ENCODE measurements at places on chromosomes 2 and 18.

DNA sequence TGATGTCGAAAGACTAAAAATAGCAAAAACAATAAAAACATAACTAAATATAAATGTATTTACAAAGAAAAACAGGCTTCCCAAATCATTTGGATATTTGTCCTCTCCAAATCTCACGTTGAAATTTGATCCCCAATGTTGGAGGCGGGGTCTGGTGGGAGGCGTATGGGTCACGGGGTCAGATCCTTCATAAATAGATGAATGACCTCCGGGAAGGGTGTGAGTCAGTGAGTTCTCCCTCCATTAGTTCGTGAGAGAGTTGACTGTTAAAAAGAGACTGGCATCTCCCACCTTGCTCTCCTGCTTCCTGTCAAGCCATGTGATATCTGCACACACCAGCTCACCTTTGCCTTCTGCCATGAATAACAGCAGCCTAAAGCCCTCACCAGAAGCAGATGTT lies 703.0 kb downstream of the TMEM182 start:
- no peak for DNase-seq
- no peaks in the 10 kb centered on the region for H3K36me3 ChIP-seq
- H3K4me3 ChIP-seq, result no peak overlapping the region
- no peaks in the 10 kb centered on the region for H3K4me1 ChIP-seq
- H3K27ac ChIP-seq, result no peak overlapping the region

DNA sequence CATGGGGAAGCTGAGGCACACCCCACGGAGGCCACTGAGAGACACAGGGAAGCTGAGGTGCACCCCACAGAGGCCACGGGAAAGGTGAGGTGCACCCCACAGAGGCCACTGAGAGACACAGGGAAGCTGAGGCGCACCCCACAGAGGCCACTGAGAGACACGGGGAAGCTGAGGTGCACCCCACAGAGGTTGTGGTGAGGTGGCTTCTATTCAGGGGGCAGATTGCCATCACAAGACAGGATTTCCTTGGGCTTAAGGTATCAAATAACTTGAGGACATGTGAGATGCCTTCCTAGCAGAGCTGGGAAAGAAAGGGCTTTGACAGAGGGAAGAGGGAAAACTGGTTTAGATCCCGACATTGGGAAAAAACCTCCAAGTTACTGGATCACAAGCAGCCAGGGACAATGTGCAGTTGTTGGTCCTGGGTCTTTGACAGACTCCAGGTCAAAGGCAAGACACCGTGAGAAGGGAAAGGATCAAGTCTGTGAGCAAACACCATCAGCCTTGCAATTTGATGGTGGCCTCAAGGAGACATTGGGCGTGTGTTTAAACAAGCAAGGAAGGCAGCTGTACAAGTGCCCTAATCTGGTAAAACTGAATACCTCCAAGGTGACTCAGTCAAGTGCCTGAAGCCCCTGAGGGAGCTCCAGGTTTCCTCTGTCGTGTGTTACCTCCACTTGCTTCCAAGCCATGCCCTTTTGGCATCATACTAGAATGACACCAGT lies 133.2 kb upstream of the EPAS1 start:
- H3K36me3 ChIP-seq, result no peaks in the 10 kb centered on the region
- H3K27ac ChIP-seq, result no peak overlapping the region
- H3K4me1 ChIP-seq, result no peaks in the 10 kb centered on the region
- no peak overlapping the region for H3K4me3 ChIP-seq

- H3K36me3 ChIP-seq, result no peaks in the 10 kb centered on the region
- no peaks in the 10 kb centered on the region for H3K27me3 ChIP-seq
- H3K4me1 ChIP-seq, result peaks cover 8% of the 10 kb centered on the region
- DNase-seq, result no peak
Measured at GRCh38 chr2:233974530-233975071, 57.4 kb downstream of the TRPM8 start.

GRCh38 chr2:33210626-33211025 lies 263.9 kb downstream of the LTBP1 start:
- H3K27ac ChIP-seq, result no peak overlapping the region
- H3K36me3 ChIP-seq, result no peaks in the 10 kb centered on the region
- no peak overlapping the region for H3K4me3 ChIP-seq
- no peaks in the 10 kb centered on the region for H3K4me1 ChIP-seq

- H3K4me3 ChIP-seq, result peak overlapping the region; percentile 43
- H3K27me3 ChIP-seq, result peaks cover 9% of the 10 kb centered on the region
- H3K36me3 ChIP-seq, result no peaks in the 10 kb centered on the region
- no peak overlapping the region for H3K27ac ChIP-seq
- H3K4me1 ChIP-seq, result peaks cover 5% of the 10 kb centered on the region
- no peak for DNase-seq
Measured at GRCh38 chr2:100818606-100819369, 1.2 kb upstream of the NPAS2 start.

DNA sequence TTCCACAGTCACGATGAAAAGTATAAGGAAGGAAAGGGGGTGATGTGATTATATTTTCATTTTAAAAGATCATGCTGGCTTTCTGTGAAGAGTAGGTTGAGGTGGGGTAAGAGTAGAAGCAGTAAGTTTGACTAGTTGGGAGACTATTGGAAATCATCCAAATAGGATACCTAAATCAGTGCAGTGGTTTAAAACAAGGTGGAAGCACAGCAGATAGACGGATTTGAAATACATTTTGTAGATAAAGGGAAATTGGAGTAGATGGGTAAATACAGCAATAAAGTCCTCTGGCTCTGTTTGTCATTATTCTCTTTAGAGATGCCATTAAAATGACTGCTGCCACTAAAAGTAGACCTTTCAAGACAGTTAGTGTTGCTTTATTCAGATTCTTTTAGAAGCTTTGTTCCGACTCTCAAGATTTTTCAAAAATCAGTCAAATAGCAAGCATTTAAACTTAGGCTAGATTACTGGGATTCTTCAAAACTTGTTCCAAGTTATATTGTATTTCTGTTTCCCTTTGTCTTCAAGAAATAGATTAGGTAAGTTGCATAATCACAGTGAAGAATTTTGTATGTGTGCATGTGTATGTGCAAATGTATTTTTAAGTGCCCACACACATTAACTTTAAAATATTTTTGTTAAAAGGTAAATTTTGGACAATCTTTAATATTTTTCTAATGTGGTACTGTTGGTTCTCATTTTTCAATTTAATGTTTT lies 61.7 kb upstream of the DTNA start:
- H3K4me1 ChIP-seq, result no peaks in the 10 kb centered on the region
- no peaks in the 10 kb centered on the region for H3K36me3 ChIP-seq
- no peak overlapping the region for H3K4me3 ChIP-seq
- DNase-seq, result no peak

- H3K27ac ChIP-seq, result no peak overlapping the region
- no peaks in the 10 kb centered on the region for H3K4me1 ChIP-seq
- H3K4me3 ChIP-seq, result no peak overlapping the region
- DNase-seq, result no peak
Measured at GRCh38 chr2:103789381-103790095, 1027.7 kb downstream of the TMEM182 start.

GRCh38 chr2:181354626-181355025 lies 102.6 kb upstream of the ITGA4 start:
- no peak overlapping the region for H3K4me3 ChIP-seq
- no peaks in the 10 kb centered on the region for H3K4me1 ChIP-seq
- H3K27ac ChIP-seq, result no peak overlapping the region

GRCh38 chr2:106816974-106817373 lies 69.0 kb downstream of the ST6GAL2 start:
- no peaks in the 10 kb centered on the region for H3K4me1 ChIP-seq
- no peak for DNase-seq
- no peak overlapping the region for H3K4me3 ChIP-seq
- H3K27ac ChIP-seq, result no peak overlapping the region

DNA sequence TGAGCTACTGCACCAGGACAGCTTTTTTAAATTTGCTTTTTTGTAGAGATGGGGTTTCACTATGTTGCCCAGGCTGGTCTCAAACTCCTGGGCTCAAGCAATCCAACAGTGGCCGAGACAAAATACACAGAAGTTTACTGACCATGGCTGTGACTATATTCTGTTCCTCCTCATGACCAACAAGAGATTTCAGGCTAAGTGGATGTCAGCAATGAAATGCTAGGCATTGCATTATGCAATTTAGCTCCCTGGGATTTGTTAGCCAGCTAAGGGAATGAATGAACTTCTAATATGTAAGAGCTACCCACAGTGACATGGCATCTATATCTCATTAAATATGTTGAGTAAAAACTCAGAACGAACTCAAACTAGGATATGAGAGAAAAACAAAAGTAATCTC lies 81.9 kb upstream of the MBOAT2 start:
- H3K27me3 ChIP-seq, result no peaks in the 10 kb centered on the region
- no peaks in the 10 kb centered on the region for H3K4me1 ChIP-seq
- H3K27ac ChIP-seq, result no peak overlapping the region
- no peaks in the 10 kb centered on the region for H3K36me3 ChIP-seq
- no peak overlapping the region for H3K4me3 ChIP-seq

DNA sequence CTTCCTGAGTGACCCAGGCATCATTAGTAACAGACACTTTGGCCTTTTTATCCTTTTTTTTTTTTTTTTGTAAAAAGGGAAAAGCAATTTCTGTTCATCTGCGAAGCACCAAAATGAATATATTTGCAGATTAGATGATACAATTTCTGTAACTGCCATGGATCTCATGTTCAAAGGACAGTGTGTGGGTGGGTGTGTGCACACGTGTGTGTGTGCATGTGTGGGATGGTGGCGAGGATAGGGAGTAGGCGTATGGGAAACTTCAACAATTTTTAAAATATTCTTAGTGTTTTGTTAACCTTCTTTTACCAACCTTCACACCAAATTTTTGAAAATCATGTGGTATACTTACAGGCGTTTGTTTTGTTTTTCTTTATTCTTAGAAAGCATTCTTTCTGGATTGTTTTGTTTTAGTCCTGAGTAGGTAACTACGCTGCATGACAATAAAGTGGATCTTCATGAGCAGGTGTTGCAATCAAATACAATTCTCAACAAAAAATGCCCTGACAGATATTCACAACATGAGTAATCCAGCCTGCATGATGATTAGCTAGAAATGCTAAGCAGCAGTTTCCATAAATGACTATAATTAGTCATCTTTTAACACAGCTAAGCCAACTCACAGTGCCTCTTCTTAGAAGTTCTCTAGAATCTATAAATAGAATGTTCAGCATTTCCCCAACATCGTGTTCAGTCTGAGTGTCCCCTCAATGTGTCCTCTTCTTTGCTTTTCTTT lies 53.5 kb upstream of the RMDN2 start:
- H3K4me3 ChIP-seq, result no peak overlapping the region
- no peak overlapping the region for H3K27ac ChIP-seq
- no peaks in the 10 kb centered on the region for H3K36me3 ChIP-seq
- H3K27me3 ChIP-seq, result no peaks in the 10 kb centered on the region
- no peaks in the 10 kb centered on the region for H3K4me1 ChIP-seq

DNA sequence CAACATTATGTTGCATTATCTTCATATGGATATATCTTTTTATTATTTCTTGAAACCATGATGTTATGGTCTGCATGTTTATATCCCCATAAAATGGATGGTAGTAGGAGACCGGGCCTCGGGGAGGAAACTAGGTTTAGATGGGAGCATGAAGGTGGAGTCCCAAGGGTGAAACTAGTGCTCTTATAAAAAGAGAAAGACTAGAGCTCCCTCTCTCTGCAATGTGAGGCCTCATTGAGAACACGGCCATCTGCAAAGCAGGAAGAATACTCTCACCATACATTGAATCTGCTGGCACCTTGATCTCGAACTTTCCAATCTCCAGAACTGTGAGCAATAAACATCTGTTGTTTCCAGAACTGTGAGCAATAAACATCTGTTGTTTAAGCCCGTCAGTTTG lies 64.0 kb downstream of the NXPH2 start:
- H3K4me1 ChIP-seq, result no peaks in the 10 kb centered on the region
- H3K4me3 ChIP-seq, result no peak overlapping the region
- no peak for DNase-seq
- no peaks in the 10 kb centered on the region for H3K36me3 ChIP-seq

GRCh38 chr18:11177382-11177781 lies 28.0 kb upstream of the PIEZO2 start:
- no peak for DNase-seq
- H3K4me3 ChIP-seq, result no peak overlapping the region
- no peaks in the 10 kb centered on the region for H3K36me3 ChIP-seq
- no peaks in the 10 kb centered on the region for H3K27me3 ChIP-seq

DNA sequence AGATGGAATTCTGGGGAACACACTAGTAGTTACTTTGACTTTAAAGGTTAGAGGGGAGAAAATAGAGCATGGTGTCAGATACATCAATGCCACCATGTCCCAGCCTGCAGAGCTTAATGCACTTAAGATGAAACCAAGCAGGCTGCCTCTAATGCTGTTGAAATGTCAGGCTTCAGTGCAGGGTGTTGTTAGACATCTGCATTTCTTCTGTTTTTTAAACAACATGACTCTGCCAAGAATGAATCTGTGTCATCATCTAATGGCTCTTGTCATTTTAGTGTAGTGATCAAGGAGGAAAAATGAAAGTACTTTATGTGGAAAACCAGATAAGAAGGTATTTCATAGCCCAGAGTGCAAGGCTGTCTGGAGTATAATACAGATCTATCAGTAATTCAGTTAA lies 29.9 kb downstream of the LYPD1 start:
- H3K4me1 ChIP-seq, result no peaks in the 10 kb centered on the region
- H3K27me3 ChIP-seq, result no peaks in the 10 kb centered on the region
- H3K36me3 ChIP-seq, result no peaks in the 10 kb centered on the region
- DNase-seq, result no peak
- H3K27ac ChIP-seq, result no peak overlapping the region

- no peaks in the 10 kb centered on the region for H3K4me1 ChIP-seq
- no peaks in the 10 kb centered on the region for H3K36me3 ChIP-seq
- H3K27ac ChIP-seq, result no peak overlapping the region
- no peak overlapping the region for H3K4me3 ChIP-seq
Measured at GRCh38 chr18:71075147-71075546, 786.3 kb downstream of the SOCS6 start.

DNA sequence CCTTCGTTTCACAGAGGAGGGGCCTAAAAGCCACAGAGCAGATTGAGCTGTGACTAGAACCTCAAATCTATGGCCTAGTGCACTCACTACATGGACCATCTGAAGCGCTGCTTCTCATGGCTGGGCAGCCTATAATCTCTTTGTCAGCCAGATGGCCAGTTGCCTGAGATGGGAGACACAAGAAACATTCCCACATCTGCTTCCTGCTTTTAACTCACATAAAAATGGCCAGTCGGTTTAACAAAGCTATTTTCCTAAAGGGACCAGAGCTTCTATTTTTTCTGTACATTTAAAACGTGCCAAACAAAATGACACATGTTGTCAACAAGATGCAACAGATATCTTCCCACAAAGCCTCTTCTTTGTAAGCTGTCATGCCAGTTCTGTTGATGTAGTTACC lies 173.8 kb downstream of the GFPT1 start:
- H3K27me3 ChIP-seq, result no peaks in the 10 kb centered on the region
- no peaks in the 10 kb centered on the region for H3K4me1 ChIP-seq
- H3K27ac ChIP-seq, result no peak overlapping the region
- DNase-seq, result no peak
- H3K4me3 ChIP-seq, result no peak overlapping the region
- no peaks in the 10 kb centered on the region for H3K36me3 ChIP-seq

DNA sequence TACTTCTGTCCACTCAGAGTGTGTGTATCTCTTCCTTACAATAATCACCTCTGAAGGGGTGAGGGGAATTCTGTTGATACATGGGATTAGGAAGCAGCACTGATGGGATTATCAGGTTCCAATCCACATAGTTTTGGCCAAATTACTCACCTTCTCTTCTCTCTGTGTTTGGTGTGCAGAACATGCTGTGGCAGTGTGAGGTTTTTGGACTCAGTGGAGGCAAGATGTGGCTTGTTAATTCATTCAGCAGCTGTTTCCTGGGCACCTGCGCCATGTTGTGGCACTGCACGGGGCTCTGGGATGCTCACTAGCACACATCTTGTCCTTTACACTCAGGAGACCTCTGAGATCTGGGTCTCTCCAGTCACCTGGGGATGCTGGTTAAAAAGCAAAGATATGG lies 350.3 kb upstream of the HS6ST1 start:
- H3K27me3 ChIP-seq, result no peaks in the 10 kb centered on the region
- no peaks in the 10 kb centered on the region for H3K4me1 ChIP-seq
- H3K4me3 ChIP-seq, result no peak overlapping the region
- no peak overlapping the region for H3K27ac ChIP-seq
- H3K36me3 ChIP-seq, result no peaks in the 10 kb centered on the region
- no peak for DNase-seq

Measured in effector memory CD4-positive, alpha-beta T cell (primary cell).